NCI-H1105 treated with DMSO at 0.1 percent for 48 hours (cell line): ENCODE measurements at places on chromosomes 12 and 14.

GRCh38 chr12:69161829-69162228, 77.5 kb upstream of the CPSF6 start:
- peak; percentile 86 for DNase-seq

GRCh38 chr12:118183155-118183554, 47.2 kb downstream of the PEBP1 start:
- no peak for DNase-seq

- peak; percentile 37 for DNase-seq
Measured at GRCh38 chr12:107515446-107515958, 170.1 kb upstream of the PWP1 start.

- no peak for DNase-seq
Measured at GRCh38 chr12:33586576-33586975, 147.0 kb upstream of the SYT10 start.

DNA sequence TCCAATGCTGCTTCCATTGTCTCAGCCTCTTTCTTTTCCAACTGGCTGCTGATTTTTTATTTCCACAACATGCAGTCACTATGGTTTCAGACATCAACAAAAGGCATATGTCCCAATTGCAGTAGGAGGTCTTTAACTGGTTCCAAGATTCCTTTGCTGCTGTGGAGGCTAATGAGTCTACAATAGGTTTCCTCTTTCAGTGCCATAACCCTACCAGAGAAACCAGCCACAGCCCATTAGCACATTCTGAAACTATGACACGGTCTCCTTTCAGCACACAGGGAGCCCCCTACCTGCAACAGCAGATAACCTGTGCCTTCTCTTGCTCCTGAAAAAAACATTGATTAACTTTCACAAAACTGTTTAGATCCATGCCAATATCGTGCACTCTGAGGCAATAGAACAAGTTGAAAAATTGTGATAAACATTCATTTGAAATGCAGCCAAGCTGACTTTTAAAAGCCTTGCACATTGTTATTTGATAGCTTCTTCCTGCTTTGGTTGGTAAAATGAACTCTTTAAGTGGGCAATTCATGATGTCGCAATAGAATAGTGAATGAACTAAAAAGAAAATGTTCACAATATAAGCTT, 32.4 kb downstream of the PLEKHG7 start:
- peak; percentile 82 for DNase-seq

DNA sequence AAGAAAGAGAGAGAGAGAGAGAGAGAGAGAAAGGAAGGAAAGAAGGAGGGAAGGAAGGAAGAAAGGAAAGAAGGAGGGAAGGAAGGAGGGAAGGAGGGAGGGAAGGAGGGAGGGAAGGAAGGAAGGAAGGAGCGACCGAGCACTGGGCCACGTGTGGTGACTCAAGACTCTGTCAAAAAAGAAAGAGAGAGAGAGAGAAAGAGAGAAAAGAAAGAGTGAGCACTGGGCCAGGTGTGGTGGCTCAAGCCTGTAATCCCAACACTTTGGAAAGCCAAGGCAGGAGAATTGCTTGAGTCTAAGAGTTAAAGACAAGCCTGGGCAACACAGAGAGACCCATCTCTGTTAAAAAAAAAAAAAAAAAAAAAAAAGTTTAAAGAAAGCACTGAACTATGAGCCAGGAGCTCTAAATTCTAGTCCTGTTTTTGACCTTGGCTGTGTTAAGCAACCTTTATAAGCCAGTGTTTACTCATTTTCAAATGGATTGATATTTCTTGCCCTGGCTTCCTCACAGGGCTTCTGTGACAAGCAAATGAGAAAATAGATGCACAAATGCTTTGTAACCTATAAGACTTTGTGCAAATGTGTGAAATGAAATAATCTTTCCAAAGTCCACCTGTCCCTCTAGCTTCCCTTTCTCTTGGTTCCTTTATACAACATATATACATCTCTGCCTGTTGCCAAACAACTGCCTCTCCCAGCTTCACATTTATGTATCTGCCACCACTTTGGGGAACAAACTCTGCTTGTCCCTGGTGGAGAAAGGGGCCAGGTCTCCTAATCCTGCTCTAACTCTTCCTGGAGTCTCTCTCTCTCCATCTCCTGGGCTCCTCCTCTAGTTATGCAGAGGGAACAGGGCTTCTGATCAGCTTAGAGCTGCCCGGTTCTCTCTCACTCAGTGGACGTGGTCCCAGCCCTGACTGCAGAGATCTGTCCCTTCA, 16.1 kb upstream of the PLEKHG6 start:
- no peak for DNase-seq

GRCh38 chr12:116990329-116990728, 79.6 kb downstream of the FBXW8 start:
- no peak for DNase-seq
